ENCODE measurements at places on chromosomes 11 and 22. TPM values are rescaled to one million over a fixed set of nuclear protein-coding genes. Genes with fewer than 3 reads are reported as not detected.
A peak's percentile ranks its signal among the peaks of the same experiment; 100 is the strongest.

GRCh38 chr22:47215851-47216250 is 453.4 kb downstream of the TBC1D22A start:
- no peak for DNase-seq
- no peak overlapping the region for H3K27ac ChIP-seq
- H3K36me3 ChIP-seq: no peaks in the 10 kb centered on the region
- H3K4me3 ChIP-seq: no peak overlapping the region
- H3K4me1 ChIP-seq: no peaks in the 10 kb centered on the region
- no peaks in the 10 kb centered on the region for H3K27me3 ChIP-seq

DNA sequence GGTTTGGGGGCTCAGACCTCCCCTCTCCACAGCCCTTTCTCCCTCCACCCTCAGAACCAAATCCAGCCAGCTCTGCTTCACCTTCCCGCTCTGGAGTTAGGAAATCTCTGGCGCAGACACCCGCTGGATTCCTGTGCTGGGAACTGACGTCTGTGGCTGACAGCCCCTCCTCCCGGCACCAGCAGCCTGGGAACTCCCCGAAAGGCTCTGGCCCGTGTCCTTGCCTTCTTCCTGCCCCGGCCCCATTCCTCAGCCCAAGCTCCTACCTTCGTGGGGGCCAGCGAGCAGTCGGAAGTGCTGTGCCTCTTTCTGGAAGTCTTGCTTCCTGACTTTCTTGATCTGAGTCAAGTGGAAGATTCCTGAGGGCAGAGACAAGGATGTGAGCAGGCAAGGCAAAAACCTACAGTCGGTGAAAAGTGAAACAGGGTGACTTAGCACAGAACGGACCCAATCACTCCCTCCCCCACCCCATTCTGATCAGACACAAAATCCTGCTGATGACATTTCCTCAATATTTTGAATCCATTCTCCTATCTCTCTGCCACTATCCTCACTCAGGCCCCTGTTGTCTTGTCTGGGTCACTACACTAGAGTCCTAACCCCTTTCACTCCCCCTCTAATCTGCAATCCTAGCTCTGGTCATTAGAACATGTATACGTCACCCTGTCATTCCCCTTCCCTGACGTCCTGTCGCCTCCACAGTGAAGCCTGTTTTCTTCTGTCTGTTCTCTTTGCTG is 34.1 kb downstream of the CHRDL2 start:
- DNase-seq: no peak
- H3K27ac ChIP-seq: no peak overlapping the region
- no peak overlapping the region for H3K4me3 ChIP-seq
- H3K36me3 ChIP-seq: no peaks in the 10 kb centered on the region
- no peaks in the 10 kb centered on the region for H3K27me3 ChIP-seq

DNA sequence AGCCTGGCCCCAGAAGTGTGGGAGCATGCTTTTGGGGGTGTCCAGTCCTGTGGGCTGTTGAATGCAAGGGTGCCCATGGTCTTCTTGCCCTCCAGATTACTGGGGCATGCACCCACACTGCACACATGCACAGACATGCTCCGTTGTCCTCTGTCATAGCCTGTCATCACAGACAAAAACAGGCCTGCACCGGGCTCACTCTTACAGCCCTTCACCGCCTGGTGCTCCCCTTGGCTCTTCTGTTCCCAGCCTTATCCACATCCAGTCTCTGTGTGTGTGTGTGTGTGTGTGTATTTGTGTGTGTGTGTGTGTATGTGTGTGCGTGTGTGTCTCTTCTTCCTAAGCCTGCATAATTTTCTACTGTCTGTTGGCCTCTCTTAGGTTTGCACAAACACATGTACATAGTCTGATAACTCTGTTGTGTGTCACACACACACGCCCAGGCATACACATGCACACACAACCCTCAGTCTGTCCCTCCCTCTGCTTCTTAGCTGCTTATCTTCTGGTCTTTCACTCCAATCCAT is 23.4 kb upstream of the NECTIN1 start:
- no peaks in the 10 kb centered on the region for H3K27me3 ChIP-seq
- peaks cover 7% of the 10 kb centered on the region for H3K4me1 ChIP-seq
- no peak for DNase-seq
- no peaks in the 10 kb centered on the region for H3K36me3 ChIP-seq

- no peaks in the 10 kb centered on the region for H3K36me3 ChIP-seq
- no peak overlapping the region for H3K4me3 ChIP-seq
- no peaks in the 10 kb centered on the region for H3K4me1 ChIP-seq
Measured at GRCh38 chr11:113578033-113578380, 102.8 kb upstream of the DRD2 start.

DNA sequence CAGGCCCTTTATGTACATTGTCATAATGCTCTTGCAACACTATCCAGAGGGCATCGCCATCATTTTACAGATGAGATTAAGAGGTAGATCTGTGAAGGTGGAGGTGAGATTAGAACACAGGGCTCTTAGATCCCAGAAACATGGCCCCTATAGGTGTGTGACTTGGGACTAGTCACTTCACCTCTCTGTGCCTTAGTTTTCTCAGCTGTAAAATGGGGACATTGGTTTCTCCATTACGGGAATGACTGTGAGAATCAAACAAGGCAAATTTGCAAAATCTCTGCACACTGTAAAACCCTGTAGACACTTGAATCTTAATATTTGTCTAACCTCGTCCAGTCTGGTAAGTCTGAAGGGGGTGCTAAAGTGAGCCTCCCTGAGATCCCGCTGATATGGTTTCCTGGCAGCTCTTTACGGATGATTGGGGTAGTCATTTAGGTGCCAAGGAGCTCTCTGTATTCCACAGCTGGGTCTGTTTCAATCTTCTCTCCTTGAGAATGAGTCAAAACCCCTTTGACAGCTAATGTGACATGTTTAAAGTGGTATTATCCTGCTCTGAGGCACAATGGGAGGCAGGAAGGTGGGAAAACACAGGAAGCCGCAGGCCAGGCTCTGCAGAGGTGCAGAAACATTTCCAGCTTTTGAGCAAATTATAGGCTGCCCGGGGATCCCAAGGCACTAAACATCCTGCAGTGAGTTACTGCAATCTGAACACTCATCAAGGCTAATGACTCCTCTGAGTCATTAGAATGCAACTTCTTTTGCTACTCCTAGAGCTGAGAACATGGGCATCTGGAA is 140.8 kb downstream of the CCDC81 start:
- no peak overlapping the region for H3K4me3 ChIP-seq
- H3K27ac ChIP-seq: no peak overlapping the region
- DNase-seq: no peak
- no peaks in the 10 kb centered on the region for H3K4me1 ChIP-seq
- no peaks in the 10 kb centered on the region for H3K27me3 ChIP-seq

HORMAD2 gene
- not detected for total RNA-seq

- H3K4me3 ChIP-seq: peak overlapping the region; percentile 66
- H3K27me3 ChIP-seq: no peaks in the 10 kb centered on the region
- DNase-seq: no peak
- H3K4me1 ChIP-seq: peaks cover 59% of the 10 kb centered on the region
- peaks cover 3% of the 10 kb centered on the region for H3K36me3 ChIP-seq
- peak overlapping the region; percentile 99 for H3K27ac ChIP-seq
Measured at GRCh38 chr22:40855071-40855978, 1.1 kb downstream of the ST13 start.

DNA sequence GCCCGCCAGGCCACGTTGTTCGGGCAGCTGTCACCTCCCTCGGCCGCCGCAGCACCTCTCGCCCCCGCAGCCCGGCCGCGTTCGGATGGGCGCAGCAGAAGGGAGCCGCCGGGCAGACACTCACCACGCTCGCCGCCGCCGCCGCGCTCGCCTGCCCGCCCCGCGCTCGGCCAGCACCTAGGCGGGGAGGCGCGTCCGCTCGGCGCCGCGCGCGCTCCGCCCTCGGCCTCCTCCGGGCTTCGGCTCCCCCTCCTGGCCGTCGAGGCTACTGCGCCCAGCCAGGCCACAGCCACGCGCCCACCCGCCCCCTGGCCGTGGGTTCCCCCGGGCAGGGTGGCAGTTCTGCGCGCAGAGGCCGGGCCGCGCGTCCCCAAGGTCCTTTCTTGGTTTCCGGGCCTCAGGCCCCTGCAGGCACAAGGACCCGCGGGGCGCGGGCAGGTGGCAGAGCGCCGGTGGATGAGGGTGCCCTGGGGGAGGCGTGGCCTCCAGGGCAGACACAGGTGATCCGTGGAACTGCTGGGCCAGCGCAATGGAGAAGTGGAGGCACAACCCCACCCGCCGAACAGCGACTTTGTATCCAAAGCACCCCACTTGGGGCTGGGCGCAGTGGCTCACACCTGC is at the start of gene SLC25A22:
Gene SLC25A22, minus strand, starts transcription at position 189 of the 621 bp plus-strand sequence. CDS start 3,275 bp downstream, outside the sequence.
- peak within 1 kb of the TSS; percentile 86 for H3K27ac ChIP-seq
- H3K36me3 ChIP-seq: peaks cover 12% of the 10 kb centered on the region
- DNase-seq: peak; percentile 80
- H3K4me3 ChIP-seq: peak within 1 kb of the TSS; percentile 73
- peaks cover 32% of the 10 kb centered on the region for H3K4me1 ChIP-seq

KCNJ11 gene
- total RNA-seq: not detected

MFRP gene
- not detected for total RNA-seq

DNA sequence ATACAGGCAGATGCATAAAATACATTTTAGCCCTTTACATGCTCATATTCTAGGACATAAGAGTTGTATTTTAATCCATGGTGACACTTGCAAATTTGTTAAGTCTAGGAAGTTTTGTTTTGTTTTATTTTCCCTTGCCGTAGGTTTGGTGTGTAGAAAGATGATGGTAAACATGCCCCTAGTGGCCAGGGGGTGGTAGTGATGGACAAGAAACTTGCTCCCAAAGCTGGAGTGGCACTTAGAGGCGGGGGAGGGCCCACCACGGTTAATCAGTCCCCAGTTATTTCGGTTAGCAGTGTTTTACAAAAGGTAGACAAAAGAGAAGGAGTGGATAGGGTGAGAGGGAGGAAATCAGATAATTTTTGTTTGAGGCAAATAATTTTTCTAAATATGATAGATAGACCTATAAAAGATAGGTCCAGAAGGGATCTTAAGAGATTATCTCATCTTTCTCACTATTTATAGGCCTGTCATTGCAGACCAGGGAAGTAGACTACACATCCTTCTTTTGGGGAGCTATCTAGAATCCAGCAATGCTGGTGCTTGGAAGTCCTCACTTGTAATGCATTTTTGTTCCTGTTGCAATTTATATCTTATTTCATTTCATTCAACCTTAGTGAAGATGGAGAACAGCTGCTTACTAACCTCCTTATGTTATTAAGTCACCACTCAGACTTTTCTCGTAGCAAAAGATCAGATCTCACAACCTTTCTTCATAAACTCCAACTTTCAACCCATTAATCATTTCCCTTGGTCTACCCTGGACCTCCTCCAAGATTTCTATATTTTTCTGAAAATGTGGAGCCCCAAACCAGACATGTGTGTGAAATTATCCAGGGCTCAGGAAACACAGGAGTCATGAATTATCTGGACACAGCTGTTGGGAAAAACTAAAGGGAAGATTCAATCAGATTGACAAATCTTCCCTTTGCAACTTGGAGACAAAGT is 5.9 kb upstream of the BDNF start:
- H3K4me3 ChIP-seq: no peak overlapping the region
- peaks cover 6% of the 10 kb centered on the region for H3K27me3 ChIP-seq
- H3K4me1 ChIP-seq: no peaks in the 10 kb centered on the region
- DNase-seq: no peak

DNA sequence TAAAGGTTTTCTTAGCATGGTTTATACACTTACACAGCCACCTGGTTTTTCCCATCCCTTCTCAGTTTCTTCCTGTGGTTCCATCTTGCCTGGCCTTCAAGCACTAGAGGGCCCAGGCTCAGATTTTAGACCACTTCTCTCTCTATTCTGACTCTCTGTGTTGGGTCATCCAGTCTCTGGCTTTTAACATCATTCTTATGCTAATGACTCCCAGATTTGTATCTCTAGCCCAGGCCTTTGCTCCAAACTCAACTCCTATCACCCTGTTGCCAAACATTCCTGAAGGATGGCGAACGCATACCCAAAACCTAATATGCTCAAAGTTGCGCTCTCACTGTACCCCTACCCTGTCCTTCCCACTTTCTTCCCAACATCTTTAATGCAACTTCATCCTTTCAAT is 135.1 kb downstream of the SPATA19 start:
- DNase-seq: no peak
- no peaks in the 10 kb centered on the region for H3K36me3 ChIP-seq
- no peaks in the 10 kb centered on the region for H3K4me1 ChIP-seq
- H3K27ac ChIP-seq: no peak overlapping the region
- no peak overlapping the region for H3K4me3 ChIP-seq

DNA sequence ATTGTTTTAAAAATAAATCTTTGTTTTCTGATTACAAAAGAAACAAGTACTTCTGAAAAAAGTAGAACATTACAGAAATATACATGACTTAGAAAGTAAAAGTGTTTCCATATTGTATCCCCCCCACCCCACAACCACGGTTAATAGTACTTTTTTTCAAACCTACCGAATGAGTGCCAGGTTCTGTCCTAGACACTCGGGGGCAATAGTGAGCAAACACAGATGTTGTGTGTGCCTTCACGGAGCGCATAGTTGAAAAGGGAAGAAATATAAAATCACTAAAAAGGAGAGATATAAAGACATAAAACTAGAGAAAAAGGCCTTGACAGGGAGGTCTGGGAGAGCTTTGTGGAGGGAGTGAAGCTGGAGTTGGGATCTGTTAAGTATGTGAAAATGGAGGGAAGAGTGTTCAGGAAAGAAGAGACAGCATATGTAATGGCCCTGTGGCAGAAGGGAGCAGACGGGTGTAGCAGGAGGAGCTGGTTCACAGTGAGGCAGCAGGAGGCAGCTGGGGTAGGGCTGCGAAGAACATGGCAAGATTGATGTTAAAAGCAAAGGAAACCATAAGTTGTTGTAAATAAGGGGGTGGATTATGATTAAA is 42.1 kb upstream of the ALX4 start:
- DNase-seq: no peak
- no peaks in the 10 kb centered on the region for H3K27me3 ChIP-seq
- no peaks in the 10 kb centered on the region for H3K36me3 ChIP-seq
- no peak overlapping the region for H3K4me3 ChIP-seq
- H3K27ac ChIP-seq: no peak overlapping the region

PANX3 gene
- total RNA-seq: not detected

DNA sequence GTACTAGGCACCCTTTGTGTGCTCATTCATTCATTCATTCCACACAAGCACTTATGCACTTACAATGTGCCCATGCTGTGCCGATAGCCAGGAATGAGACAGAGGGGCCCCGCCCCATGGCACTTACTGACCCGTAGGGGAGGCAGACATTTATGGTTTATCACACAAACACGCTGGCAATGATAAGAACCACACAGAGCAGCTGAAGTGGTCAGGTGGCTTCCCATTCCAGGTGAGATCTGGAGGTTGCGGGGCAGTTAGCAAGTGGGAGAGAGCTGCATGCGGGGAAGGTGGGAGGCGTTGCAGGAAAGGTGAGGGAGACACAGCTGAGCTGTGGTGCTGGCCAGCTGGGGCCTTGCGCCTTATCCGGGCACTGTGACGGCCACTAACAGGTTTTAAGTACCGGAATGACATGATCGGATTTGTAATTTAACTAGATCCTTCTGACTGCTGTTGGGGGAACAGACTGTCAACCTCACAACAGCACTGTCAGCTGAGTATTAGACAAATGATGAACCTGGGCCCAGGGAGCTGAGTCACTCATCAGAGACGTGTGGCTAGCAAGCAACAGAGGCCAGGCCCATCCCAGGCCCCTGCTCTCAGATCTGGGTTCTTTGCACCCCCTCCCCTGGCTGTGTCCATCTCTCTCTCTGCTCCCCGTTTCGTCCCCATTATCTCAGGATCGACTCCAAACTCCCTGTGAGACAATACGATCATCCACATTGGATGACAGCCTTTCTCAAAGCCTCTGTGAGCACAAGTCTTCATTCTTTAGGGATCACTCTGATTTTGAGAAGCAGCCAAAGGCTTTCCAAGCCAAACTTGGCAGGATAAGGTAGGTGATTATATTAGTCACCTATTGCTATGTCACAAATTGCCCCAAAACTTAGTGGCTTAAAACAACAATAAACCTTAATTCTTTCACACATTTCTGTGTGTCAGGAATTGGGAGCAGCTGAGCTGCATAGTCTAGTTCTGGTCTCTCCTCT is 28.4 kb downstream of the RASD2 start:
- no peaks in the 10 kb centered on the region for H3K4me1 ChIP-seq
- no peak for DNase-seq
- no peak overlapping the region for H3K4me3 ChIP-seq
- no peaks in the 10 kb centered on the region for H3K27me3 ChIP-seq
- no peaks in the 10 kb centered on the region for H3K36me3 ChIP-seq
- no peak overlapping the region for H3K27ac ChIP-seq

Data from CD4-positive, alpha-beta memory T cell (primary cell).